ENCODE measurements at places on chromosomes 16 and 17.

- DNase-seq = no peak
These were observed 237.7 kb downstream of the CDH13 start for GRCh38 chr16:82864332-82865040.

DNA sequence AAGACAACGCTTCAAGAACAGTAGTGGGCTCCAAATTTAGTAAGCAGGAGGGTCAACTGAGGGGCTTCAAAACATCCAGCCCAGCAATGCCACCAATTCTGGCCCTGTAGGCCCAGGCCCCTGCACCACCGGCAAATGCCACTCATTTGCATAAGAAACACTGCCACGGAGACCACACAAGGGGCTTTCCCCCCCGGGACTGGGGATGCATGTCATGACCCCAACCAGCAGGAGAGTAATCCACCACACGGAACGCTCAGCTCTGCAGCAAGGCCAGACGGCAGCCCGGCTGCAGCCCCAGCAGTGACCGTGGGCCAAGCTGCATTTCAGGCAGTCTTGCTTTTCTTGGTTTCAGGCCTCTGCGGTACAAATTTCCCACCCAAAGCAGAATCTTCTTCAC lies 14.1 kb downstream of the TMEM11 start:
- DNase-seq = no peak

DNA sequence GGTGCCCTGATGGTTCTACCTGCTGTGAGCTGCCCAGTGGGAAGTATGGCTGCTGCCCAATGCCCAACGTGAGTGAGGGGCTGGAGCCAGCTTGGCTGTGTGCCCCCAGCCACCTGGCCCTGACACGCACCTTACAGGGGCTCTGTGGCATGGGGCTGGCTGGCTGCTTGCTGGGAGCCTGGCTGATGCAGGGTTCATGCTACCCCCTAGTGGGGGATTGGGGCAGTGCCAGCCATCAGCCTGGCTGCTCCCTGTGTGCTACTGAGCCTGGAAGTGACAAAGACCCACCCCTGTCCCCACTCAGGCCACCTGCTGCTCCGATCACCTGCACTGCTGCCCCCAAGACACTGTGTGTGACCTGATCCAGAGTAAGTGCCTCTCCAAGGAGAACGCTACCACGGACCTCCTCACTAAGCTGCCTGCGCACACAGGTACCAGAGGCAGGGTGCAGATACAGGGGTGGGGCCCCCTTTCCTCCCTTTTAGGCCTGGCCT lies 5.7 kb downstream of the GRN start:
- peak; percentile 71 for DNase-seq

DNA sequence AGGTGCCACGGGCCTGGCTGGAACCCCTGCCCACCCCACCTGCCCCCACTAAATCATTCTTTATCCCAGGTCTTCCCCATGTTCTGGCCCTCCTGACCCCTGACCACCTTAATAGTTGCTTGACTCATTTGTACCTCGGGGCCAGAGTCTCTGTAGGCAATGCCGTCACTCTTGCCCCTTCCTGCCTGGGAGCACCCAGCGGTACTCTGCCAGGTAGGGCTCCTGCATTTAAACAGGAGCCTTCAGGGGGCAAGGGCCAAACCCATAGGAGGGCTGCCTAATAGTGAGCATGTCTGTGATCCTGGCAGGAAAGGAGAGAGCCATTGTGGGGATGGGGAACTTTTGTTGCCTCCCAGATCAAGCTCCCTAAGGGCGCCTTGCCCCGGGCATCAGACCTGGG lies 8.8 kb upstream of the ITGA3 start:
- no peak for DNase-seq

DNA sequence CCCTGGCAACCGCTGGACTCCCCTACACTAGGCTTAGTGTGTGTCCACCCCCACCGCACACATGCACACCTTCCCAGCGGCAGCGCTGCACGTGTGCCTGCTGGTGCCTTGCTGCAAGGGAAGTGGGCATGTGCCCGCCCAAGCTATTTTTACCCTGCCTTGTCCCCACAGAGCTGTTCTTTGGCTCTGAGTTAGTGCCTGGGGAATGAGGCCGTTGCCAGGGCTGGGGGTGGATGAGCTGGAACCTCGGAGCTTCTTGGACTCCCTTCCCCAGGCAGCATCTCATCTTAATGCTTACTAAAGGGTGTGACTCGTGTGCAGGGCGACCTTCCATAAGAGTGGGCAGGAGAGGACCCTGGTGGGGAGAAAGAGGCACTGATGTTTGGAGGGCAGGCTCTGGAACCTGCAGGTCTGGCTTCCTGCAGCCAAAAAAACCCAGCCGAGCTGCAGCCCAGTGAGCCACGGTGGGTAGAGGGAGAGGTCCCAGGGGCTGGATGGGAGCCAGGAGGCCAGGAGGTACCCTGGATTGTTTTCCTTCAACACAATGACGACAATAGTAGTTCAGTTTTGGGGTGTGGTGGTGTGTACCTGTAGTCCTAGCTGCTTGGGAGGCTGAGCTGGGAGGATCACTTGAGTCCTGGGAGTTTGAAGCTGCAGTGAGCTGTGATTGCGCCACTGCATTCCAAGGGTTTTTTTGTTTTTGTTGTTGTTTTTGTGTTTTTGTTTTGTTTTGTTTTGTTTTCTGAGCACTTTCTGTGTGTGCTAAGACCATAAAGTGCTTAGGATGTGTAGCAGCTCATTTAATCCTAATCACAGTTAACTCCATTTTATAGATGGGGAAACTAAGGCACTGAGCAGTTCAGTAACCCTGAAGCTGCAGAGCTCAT lies 119.1 kb downstream of the RAB11FIP4 start:
- peak; percentile 9 for DNase-seq

DNA sequence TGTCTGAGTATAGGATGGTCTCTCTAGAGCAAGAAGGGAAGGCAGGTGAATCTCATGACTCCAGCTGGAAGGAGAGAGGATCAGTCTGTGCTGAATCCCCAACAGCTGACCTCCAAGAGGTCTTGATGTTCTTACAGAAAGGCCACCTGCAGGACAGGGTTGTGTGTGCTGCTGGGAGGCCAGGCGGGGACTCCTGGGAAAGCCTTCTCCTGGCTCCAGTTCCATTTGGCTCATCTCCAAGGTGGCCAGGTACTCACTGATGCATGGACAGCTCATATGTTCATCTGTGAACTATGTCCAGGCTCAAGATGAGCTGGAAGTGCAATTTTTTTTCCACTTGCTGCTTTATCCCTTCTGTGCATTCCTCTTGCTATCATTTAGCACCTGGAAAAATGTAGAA lies 730.2 kb upstream of the RBFOX1 start:
- DNase-seq = no peak

- no peak for DNase-seq
These were observed 11.3 kb downstream of the CACNG4 start for GRCh38 chr17:66975614-66976378.

DNA sequence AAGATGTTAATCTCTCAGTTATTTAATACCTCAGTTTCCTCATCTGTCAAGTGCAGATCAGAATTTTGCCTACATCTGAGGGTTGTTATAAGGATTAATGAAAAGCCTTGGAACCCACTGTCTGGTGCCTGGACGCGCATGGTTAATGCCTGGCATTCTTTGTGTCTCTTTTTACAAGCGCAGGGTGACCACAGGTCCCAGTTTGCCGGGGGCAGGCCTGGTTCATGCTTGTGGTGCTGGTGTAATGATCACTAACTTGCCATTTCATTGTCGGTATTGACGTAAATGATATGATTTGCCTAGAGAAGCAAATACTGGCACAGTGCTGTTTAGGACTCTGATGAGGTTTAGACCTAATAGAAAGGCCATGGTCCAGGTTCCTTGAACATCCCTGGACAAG lies 23.1 kb downstream of the MRC2 start:
- no peak for DNase-seq

DNA sequence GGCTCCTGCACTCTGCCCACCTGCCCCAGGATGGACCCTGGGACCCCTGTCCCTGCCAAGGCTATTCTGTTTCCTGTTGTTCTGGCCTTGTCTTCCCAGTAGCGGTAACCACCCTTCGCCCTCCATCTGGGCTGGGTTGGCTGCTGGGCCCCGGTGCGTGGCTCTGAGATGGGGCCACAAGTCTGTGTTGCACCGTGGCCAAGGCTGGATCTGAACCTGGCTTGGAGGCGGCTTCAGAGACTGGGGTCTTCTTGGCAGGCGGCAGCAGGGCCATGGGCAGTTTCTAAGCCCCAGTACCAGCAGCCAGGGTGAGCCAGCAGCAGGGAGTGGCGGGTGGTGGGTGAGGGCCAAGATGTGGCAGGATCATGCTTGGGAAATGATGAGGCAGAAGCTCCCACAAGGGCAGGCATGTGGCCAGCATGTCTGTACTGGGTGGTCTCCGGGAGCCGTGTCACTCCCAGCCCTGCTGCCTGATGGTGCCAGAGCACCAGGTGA lies 12.6 kb downstream of the MAP2K3 start:
- DNase-seq = no peak

DNA sequence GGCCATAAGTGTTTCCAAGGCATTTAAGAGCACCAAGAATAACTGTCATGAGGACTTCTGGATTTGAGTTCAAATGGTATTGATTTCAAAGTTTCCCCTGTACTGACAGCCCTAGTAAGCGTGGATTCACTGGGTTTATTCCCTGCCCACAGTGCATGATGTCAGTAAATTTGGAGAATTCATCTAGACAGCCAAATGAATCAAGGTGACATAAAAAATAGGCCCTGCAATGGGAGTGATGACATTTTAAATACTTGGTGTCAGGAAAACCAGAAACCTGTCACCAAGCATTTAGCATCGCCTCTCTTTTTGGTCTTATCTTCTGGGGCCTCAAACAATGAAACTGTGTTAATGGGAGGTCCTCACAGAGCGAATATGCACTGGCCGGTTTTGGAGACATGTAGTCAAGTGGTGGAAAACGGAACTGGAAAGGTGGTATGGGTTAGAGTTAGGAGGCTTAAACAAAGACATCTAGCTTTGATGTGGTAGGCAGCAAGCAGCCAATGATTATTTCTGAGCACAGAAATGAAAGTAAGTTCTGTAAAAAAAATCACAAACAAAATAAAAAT lies 29.1 kb downstream of the COG4 start:
- DNase-seq = no peak

- DNase-seq = no peak
These were observed 95.6 kb downstream of the STXBP4 start for GRCh38 chr17:55063885-55064874.

DNA sequence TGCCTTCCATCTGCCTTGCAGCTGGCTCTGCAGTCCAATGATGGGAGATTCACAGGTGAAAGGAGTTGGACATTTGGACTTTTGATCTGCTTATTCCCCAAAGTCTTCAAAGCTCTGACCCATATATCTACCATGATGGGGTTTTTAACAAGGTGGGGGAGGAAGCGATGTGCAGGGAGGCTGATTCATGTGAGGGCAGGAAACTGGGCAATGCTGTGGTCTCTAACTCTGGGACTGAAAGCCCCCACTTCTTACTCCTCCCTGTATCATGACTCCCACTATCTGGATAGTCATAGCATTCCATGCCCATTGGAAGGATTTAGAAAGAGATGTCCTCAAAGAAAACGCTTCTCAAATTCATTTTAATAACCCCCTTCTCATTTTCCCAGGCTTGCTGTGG lies 16.3 kb downstream of the HOXB1 start:
- no peak for DNase-seq

Data from stimulated activated naive CD4-positive, alpha-beta T cell (primary cell).